ENCODE measurements at places on chromosomes 2 and 18.

DNA sequence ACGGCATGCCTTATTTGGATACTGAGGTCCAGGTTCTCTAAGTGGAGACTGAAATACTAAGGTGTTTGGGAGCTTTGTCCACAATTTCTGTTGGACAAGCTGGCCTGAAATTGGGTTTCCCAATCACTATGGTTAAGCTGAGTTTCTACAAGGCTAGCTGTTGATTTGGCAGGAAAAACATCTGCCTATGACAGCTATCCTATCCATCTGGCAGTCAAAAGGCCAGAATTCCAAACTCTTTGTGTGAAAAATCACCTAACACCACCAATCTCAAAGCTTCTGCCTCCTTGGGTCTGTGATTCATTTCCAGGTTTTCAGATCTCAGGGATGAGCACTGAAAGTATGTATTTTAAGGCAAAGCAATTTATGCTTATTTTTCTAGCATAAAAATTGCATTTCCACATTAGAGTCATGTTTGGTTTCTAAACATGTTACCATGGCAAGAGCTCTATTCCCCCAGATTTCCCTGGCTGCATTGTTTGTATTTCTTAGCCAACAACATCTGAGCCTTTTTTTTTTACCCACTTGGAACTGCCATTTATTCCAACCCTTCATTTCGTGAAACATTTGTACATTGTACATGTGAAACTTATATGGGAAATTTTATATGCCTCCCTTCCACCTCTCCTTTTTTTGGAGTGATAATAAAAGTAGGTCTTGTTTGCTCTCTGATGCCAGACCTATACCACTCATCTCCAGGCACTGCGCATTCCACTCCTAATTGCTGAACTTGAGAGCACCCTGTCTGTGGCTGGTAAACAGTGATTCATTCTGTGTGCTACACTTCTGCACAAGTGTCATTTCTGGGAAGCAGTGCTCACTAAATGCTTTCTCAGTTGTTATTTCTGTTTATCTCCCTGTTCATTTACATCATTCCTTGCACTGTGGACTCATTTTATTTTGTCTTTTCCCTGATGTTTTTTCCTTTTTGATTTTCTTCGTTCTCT is 15.9 kb upstream of the CCDC85A start:
- H3K27ac ChIP-seq, result no peak overlapping the region
- no peaks in the 10 kb centered on the region for H3K4me1 ChIP-seq
- H3K36me3 ChIP-seq, result no peaks in the 10 kb centered on the region
- DNase-seq, result no peak
- no peak overlapping the region for H3K4me3 ChIP-seq

GRCh38 chr2:239461291-239462190 is 60.7 kb upstream of the HDAC4 start:
- no peak overlapping the region for H3K27ac ChIP-seq
- no peak overlapping the region for H3K4me3 ChIP-seq
- H3K4me1 ChIP-seq, result no peaks in the 10 kb centered on the region
- H3K36me3 ChIP-seq, result no peaks in the 10 kb centered on the region
- DNase-seq, result no peak
- H3K27me3 ChIP-seq, result peaks cover 5% of the 10 kb centered on the region

GRCh38 chr2:45267062-45267792 is 258.0 kb upstream of the SIX2 start:
- no peaks in the 10 kb centered on the region for H3K4me1 ChIP-seq
- H3K36me3 ChIP-seq, result no peaks in the 10 kb centered on the region
- H3K27me3 ChIP-seq, result peaks cover 21% of the 10 kb centered on the region
- no peak overlapping the region for H3K4me3 ChIP-seq
- no peak overlapping the region for H3K27ac ChIP-seq

DNA sequence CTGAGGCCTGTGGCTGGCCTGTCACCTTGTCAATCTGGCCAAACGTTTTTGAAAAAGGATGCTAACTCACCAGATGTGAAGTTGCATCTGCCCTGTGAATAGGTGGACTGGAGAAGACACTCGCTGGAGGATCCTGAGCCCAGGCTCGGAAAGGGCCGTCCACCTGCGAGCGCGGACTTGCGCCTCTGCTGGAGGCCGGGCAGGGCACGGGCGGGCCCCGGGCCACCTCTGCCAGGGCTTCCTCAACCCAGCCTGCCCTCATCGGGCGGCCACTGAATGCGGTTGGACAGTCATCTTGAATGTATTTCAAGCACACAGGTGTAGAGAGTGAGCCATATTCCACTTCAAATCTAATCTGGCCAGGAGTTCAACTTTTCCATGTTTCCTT is 83.9 kb downstream of the FAM210A start:
- DNase-seq, result no peak
- no peaks in the 10 kb centered on the region for H3K27me3 ChIP-seq
- H3K4me3 ChIP-seq, result no peak overlapping the region
- H3K27ac ChIP-seq, result no peak overlapping the region

GRCh38 chr2:237271698-237272652 is 142.0 kb downstream of the COL6A3 start:
- no peaks in the 10 kb centered on the region for H3K36me3 ChIP-seq
- no peak overlapping the region for H3K27ac ChIP-seq
- no peak overlapping the region for H3K4me3 ChIP-seq
- DNase-seq, result no peak

- no peaks in the 10 kb centered on the region for H3K36me3 ChIP-seq
- no peaks in the 10 kb centered on the region for H3K4me1 ChIP-seq
- no peak overlapping the region for H3K4me3 ChIP-seq
- no peak for DNase-seq
- no peaks in the 10 kb centered on the region for H3K27me3 ChIP-seq
- no peak overlapping the region for H3K27ac ChIP-seq
Measured at GRCh38 chr2:6764968-6765723, 100.6 kb downstream of the CMPK2 start.

DNA sequence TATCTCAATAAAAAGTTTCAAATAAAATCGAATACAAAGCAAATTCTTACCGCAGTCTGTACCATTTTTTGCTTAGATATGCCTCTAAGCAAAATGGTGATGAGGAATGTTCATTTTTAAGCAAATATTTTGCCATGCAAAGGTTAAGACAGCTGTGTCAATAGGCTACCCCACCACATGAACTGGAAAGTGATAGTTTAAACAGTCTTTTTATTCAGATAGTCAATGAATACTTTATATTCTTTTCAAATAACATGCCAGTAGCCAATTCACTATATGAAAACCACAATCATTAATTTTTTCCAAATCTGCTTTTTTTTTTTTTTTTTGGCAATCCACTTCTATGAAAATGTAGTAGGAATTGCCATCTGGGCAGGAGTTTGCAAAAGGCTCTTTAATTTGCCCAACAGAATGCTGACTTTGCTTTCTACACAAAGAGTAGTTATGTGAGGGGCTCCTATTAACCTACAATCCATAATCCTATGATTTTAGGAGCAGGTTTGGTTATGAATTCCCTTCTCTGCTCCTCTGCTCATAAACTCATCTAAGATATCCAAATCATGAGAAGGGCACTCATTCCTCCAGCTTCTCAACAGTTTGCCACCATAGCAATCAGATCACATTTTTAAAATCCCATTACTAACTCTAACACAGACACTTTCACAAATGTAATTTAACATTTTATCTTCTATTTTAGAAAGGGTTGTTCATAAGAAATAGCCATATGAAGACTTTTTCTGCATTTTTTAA is 69.2 kb downstream of the SLC40A1 start:
- no peaks in the 10 kb centered on the region for H3K36me3 ChIP-seq
- no peak overlapping the region for H3K27ac ChIP-seq
- no peak overlapping the region for H3K4me3 ChIP-seq
- H3K4me1 ChIP-seq, result no peaks in the 10 kb centered on the region
- peaks cover 5% of the 10 kb centered on the region for H3K27me3 ChIP-seq

DNA sequence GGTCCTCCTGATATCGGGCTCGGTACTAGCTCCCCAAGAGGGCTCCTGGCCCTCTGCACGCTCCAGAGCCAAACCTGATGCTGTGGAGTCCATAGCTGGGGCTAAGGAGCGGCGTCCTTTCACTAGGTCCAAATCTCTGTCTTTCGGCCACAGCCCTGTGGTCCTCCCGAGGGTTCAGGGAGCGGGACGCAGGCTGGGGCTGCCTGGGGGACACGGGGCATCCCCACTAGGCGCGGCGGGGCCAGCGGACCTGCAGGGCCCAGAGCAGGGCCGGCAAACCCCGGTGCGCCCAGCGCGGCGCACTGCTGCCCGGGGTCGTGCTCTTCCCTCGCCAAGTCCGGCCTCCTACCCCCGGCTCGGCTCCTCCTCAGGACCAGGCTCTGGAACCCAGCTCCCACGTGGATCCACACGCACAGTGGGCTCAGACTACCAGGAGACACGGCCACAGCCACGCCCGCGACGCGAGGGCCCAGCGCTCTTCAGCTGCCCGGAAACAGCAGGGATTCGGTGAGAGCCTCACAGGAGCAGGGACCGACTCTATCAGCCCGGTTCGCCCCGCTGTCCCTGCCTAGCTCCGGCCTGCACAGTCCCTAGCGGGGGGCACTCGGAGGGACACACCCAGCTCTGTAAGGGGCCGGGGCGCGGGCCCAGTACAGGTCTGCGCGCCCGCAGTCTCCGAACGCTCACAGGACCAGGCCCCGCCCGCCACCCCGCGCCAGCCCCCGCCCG is 593 bp downstream of the ZNF514 start:
- peaks cover 31% of the 10 kb centered on the region for H3K4me1 ChIP-seq
- no peaks in the 10 kb centered on the region for H3K27me3 ChIP-seq
- peaks cover 20% of the 10 kb centered on the region for H3K36me3 ChIP-seq
- DNase-seq, result no peak

DNA sequence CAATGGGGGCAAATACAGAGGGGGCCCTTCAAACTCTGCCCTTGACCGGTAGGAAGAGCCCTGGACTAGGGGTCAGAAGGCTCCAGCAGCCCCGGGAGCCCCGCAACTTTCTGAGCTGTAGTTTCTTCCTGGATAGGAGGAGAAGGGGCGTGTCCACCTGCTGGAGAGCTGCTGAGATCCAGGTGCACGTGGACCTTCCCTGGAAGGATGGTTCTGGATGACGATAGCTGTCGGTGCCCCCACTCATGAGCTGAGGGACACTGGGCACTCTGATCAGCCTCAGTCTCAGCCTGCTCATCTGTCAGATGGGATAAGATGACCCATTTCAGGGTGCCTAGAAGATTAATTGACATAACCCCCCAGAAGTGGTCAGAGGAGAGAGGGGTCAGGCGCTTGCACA is 125.2 kb upstream of the HDAC4 start:
- no peak for DNase-seq
- no peak overlapping the region for H3K4me3 ChIP-seq
- H3K27me3 ChIP-seq, result peaks cover 5% of the 10 kb centered on the region
- no peak overlapping the region for H3K27ac ChIP-seq
- H3K4me1 ChIP-seq, result no peaks in the 10 kb centered on the region

GRCh38 chr2:229066121-229066715 is 204.9 kb downstream of the PID1 start:
- H3K36me3 ChIP-seq, result no peaks in the 10 kb centered on the region
- DNase-seq, result no peak
- no peaks in the 10 kb centered on the region for H3K4me1 ChIP-seq

Measured in activated T-helper 1 cell treated with anti-CD3 and anti-CD28 coated beads, Interleukin-12 subunit alpha, Interleukin-12 subunit beta, Interleukin-2, Interleukin-4 antibody, amounts not matched to agents 30 ng/mL and 10 ng/mL and 1 ng/mL, durations not matched to agents 14 hours and 24 hours and 36 hours (primary cell).